Ecto neural progenitor cell (in vitro differentiated cells): ENCODE measurements at places on chromosomes 5 and 9.

- no peak for DNase-seq
Measured at GRCh38 chr5:120446068-120446492, 18.0 kb upstream of the PRR16 start.

DNA sequence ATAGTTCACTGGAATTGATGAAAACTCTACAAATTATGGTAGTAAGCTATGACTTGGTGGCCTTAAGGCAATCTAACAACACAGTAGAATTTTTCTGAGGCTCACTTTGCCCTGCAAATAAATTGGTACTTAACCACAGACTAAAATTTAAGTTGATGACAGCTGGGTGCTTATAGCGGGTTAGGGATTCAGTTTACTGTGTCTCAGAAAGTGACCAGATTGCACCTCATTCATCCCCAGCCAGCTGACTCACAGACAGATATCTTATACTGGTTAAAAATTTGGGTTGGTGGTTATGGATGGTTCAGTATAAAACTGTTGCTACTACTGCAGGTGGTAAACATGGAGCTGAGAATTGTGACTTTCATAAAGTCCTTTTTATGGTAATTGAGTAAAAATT lies 2.8 kb downstream of the CKS2 start:
- no peak for DNase-seq

DNA sequence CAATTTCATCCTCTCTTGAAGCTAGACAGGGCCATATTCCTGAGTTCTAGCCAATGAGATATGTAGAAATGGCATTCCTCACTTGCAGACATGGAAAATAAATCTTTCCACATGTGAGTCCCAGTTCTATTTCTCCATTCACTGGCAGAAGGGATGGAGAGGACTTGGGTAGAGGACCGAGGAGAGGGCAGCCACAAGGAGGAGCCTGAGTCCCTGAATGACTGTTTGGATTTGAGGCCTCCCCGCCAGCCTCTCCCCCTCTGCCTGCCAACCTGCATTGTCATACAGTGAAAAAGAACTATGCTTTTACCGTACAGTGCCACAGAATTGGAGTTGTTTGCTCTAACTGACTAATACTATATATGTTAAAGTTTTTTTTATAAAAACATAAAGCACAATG lies 583.0 kb upstream of the WWC1 start:
- DNase-seq: no peak

GRCh38 chr9:87950296-87950695 lies 24.0 kb downstream of the CDK20 start:
- no peak for DNase-seq

GRCh38 chr9:5843794-5844471 lies 11.0 kb upstream of the ERMP1 start:
- DNase-seq: no peak

- DNase-seq: peak; percentile 72
Measured at GRCh38 chr5:141001844-141002604, 35.7 kb downstream of the PCDHAC2 start.

DNA sequence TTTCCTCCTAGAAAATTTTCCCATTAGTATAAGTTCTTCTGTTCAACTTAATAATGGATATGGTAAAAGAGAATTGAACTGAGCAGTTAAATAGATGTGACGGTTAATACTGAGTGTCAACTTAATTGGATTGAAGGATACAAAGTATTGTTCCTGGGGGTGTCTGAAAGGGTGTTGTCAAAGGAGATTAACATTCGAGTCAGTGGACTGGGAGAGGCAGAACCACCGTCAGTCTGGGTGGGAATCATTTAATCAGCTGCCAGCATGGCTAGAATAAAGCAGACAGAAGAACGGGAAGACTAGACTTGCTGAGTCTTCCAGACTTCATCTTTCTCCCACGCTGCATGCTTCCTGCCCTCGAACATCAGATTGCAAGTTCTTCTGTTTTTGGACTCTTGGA lies 689.6 kb upstream of the CDH10 start:
- no peak for DNase-seq

- no peak for DNase-seq
Measured at GRCh38 chr9:1184146-1184545, 134.0 kb downstream of the DMRT2 start.

DNA sequence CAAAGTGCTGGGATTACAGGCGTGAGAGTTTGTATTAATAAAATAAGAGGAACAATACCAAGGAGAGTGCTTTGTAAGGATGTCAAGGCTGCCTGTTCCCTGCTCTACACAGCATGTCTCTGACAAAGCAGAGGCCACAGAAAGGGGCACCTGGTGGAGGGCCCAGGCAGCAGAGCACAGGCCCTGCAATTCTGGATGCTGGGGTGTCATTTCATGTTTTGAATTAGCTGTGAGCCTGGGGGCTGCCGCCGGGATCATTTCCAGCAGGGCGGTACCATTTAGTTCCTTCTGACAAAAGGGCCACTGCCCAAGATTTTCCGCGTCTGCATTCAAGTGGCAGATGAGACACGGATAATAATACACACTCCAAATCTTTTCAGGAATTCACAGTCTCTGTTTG lies 396.9 kb downstream of the GADD45G start:
- no peak for DNase-seq

- no peak for DNase-seq
Measured at GRCh38 chr5:128782446-128782845, 182.8 kb upstream of the SLC27A6 start.

DNA sequence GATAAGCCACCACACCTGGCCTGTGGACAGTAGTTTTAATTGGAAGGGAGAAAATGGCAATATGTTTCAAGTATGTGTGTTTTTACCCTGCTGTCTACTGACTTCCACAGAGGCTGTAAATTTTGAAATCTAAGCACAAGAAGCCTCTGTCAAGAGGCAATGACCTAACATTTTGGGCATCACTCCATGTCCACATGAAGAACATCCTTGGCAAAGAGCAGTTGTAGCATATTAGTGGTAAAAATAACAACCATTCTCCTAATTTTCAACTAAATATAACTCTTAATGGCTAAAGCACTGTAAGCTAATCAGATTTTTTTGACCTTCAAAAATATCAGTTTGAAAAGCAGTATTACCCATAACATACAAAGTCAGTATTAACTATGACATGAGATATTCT lies 100.3 kb upstream of the APC start:
- DNase-seq: no peak

- no peak for DNase-seq
Measured at GRCh38 chr9:109290385-109290784, 30.5 kb downstream of the EPB41L4B start.

DNA sequence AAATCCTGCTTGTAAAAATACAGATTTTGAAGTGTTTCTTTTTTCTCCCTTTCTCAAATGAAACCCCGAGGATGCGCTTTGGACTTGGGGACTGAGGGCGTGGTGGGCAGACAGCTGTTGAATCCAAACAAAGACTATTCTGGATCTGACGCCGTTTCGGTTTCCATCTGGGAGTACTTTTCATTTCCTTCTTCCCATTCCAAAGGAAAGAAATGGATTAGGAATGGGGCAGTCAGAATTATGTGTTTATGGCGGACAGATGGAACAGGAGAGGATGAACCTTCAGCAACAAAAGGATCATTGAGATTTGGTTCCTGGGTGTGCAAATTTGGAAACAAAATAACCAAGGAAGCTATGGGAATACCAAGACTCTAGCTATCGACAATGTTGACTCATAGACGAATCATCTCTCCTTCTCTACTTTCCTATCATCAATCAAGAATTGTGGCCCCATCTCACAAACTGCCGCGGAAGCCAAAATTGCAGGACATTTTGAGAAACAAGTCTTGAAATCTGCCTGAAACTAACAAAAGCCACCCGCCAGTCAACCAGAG lies 300.6 kb downstream of the PARP8 start:
- no peak for DNase-seq
